ENCODE measurements at places on chromosomes 1 and 21.

- no peak for DNase-seq
Measured at GRCh38 chr1:183277821-183278738, 92.0 kb downstream of the LAMC2 start.

DNA sequence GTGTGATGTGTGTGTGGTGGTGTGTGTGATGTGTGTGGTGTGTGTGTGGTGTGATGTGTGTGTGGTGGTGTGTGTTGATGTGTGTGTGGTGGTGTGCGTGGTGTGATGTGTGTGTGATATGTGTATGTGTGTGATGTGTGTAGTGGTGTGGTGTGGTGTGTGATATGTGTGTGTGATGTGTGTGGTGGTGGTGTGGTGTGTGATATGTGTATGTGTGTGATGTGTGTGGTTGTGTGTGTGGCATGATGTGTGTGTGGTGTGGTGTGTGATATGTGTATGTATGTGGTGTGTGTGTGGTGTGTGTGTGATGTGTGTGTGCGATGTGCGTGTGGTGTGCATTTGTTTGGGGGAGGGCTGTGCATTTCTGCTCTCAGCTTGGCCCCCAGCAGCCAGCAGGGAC, 7.1 kb upstream of the PCBP3 start:
- DNase-seq = no peak

GRCh38 chr1:211641942-211642341, 33.5 kb downstream of the NEK2 start:
- no peak for DNase-seq

DNA sequence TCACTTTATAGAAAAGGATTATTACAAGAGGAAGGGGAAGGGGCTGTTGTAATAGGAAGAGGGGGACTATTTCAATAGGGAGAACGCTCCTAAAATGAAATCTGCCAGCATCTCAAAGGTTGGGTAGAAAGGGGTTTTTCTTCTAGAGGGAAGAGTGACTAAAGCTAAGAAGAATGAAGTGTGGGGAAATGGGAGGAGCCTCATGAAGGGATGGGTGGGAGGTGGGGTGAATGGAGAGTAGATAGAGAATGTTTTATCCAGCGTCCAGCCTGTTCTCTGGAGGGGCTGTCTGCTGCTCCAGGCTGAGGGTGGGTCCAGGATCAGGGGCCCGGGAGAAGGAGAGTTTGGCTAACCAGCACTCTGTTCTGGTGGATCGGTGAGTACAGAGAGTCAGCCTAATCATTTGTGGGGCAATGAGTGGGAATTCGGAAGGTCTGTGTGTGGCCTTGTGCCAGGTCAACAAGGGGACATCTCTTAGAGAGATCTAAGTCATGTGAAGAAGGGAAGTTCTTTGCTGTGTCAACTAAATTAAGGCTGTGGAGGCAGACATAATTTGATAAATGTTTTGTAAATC, 25.2 kb downstream of the VN1R5 start:
- no peak for DNase-seq

DNA sequence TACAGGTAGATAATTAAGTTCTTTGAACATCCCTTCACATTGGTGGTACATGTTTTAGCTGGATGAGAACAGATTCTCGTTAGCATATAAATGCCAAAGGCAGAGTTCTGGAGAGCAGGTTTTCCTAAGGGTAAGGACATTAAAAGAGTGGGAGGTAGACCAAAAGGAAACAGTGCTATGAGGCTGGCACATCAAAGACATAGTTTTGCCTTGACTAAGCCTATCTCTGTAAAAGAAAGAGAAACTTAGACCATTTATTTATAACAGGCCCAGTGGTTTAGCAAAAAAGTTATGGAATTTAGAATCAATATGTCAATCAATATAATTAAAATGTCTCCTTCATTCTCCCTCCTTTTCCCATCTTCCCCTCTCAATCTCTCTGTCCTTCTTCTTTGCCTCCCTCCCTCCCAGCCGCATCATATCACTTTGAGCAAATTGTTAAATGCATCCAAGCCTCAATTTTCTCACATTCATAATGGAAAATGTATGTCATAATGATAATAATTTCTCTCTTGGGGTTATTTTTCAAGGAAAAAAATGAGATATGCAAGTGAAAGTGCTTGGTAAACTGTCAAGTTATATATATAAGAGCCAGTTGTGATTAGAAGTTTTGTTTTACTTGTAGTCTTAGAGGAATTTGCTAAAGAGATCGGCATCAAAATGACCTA, 209.9 kb upstream of the SGIP1 start:
- DNase-seq = no peak

DNA sequence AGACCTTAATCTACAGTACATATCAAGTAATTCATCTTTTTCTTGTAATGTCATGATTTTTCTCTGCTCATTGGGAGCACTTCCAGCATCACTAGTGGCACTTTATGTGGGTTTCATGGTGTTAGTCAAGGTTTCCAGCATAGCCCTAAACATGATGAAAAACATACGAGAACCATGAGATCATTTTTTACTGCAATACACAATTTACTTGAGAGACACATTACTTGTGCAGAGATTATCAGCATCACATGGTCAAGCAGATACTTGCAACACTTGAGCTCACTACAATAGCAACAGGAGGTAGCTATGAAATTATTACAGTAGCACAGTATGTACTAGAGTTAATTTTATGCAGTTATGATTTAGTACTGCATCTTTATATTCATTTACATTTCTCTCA, 36.4 kb downstream of the ITGB3BP start:
- DNase-seq = no peak

- DNase-seq = no peak
Measured at GRCh38 chr1:1775327-1776226, 2.7 kb downstream of the NADK start.

DNA sequence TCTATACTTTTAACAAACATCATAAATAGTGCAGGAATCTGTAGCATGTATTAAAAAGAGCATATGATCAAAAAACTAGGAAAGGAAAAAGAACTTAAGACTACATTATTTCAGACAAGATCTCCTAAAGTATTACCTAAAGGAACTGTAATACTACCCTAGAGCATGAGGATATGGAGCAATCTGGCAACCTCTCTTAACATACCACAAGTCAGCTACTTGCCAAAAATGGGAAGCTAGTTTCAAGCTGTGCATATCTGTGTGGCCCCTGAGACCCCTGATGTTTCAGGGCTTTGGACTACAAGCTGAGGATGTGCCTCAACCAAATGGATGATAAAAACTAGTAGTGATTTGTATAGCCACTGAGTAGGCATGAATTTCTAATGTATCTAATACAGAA, 525.6 kb downstream of the PTBP2 start:
- DNase-seq = no peak

DNA sequence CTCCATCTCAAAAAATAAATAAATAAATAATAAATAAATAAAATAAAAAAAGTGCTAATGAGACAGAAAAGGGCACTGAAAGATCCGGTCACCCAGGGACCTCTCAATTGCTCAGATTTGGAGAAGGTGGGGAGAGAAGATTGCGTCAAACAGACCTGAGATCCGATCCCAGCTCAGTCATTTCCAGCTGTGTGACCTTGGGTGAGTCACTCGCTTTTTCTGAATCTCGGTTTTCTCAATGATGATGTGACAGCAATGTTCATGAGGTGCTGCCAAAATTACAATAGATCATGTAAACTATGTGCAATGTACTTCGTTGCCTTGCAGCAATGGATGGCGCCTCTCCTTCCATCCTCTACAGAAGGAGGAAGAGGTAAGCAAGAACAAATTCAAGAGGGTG, 11.1 kb upstream of the MEF2D start:
- DNase-seq = peak; percentile 82

DNA sequence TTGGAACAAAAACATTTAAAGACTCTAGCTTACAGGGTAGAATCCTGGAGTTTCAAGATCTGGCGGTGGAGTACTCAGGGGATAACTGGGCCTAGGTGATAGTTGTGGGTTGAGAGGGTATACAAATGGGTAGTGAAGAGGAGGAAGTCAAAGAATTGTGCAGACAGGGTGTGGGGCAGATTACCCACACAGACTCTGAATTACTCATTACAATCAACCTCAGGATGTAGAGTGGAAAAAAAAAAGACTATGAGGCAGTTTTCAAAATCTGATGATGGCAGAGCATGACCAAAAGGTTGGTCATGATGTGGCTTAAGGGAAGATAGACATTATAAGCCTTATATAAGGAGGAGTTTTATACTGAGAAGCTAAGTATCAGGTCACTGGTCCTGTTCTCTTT, 44.1 kb upstream of the GLIS1 start:
- DNase-seq = peak; percentile 80

DNA sequence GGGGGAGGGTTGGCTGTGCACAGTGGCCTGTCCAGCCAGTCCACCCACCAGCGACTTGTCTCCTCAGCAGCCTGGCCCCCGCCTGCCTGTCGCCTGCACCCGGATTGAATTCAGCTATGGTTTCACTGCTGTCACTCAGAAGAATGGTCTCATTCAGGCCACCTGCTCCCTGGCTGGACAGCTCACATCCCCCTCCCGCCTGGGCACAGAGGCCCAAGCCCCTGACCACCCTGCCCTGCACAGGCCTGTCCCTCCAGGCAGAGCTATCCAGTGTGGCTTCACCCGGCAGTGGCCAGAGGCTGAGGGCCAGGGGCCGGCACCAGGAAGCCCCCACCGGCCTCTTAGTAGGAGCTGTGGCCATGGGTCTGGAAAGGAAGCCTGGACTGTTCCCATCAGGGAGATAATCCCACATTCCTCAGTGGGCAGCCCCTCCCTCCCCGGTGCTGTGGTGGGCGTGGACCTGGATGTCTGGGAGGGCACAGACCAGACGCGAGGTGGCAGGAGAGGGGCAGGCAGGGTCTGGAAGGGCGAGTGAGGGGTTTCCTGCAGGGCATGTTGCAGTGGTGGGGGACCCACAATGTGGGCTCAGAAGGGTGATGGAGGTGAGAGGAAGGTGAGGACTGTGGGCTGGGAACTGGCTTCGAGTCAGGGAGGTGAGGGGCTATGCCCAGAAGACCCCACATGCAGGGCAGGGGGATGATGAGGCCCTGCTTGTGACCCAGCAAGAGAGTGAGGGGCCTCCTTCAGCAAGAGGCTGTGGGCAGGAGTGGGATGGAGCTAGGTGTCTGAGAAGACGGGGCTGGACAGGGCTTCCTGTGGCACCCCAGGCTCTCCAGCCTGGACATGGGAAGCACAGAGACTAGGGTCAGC, 30.4 kb downstream of the WNT9A start:
- no peak for DNase-seq

DNA sequence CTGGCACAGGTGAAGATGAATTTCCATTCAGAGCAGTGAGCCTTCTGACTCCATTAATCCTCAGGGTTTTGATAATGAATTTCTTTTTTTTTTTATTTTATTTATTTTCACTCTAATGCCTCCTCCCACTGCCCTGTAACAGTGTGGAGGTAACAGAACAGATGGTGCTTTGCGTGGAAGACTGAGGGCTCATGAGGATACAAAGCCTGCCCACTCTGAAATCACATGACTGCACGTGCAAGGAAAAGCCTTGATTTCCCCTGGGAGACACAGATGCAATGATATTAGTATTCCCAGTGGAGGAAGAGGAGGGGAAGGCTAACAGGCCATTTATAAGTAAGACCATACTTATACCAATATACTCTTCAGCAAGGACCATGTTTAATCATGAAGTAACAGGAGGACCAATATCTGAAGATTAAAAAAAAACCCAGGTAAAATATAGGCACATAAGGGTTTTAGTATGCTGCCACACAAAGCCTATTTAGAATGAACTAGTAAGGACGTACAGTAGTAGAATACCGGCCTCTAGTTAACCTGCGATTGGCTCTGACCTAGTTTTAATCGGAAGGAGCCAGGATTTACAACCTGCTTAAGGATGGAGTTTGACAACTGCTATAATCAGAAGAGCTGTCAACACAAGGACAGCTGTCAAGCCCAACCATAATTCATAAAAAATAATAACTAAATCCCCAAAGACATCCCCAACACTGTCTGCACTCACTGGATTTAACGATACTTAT, 69.6 kb downstream of the LHX4 start:
- DNase-seq = no peak

- no peak for DNase-seq
Measured at GRCh38 chr21:28993293-28993629, 584 bp upstream of the LTN1 start.

DNA sequence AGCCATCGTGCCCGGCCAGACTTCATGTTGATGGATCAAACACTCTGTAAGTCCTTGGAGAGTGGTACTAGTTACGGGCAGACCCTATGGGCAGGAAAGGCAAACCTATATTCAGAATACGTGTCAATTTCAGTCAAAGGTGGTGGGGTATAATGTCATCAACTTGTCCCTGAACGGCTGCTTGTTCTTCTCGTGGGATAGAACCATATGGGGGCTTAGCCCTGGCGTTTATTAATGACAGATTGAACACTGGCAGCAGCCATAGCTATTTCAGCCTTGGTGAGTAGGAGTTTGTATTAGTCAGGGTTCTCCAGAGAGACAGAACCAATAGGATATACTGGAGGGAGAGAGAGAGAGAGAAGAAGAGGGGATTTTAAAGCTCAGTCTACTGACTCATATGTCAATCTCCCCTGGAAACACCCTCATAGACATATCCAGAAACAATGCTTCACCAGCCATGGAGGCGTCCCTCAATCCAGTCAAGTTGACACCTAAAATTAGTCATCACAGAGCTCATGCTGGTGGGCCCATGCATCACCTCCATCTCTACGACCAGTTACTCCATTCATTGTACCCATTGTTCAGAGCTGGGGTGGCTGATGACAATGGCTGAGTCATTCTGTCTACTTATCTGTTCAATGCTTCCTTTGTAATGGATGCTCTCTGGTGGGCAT, 16.1 kb upstream of the AQP10 start:
- DNase-seq = peak; percentile 67

DNA sequence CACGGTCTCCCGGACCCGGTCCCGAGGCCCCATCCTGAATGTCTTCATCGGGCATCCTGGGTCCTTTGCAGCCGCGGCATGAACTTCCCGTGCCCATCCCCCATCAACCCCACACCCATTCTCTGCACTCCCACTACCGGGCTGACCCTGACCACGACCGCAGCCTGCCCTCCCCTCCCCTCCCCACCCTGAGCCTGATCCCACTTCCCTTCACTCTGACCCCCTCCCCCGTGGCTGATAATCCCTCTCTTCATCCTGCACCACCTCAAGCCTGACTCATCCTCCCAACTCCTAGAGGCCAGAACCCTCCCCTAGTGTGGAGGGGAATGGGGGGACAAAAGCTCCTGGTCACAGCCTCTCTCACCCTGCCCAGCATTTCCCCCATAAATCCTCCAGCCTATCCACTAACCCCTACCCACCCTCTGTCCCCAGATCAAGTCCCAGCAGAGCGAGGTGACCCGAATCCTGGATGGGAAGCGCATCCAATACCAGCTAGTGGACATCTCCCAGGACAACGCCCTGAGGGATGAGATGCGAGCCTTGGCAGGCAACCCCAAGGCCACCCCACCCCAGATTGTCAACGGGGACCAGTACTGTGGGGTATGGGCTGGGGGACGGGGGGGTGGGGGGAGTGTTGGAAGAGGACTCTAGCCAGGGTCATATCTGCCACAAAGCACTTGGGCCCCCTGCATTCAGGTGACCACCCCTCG, 602 bp downstream of the SH3BGRL3 start:
- DNase-seq = peak; percentile 41

- no peak for DNase-seq
Measured at GRCh38 chr1:69191335-69191734, 376.4 kb upstream of the LRRC7 start.
